ENCODE measurements at places on chromosomes 7 and 10.

GRCh38 chr10:114499116-114499515, 94.8 kb upstream of the AFAP1L2 start:
- no peak for DNase-seq

GRCh38 chr10:132233501-132234085, 46.8 kb downstream of the DPYSL4 start:
- DNase-seq, result no peak

- DNase-seq, result no peak
Measured at GRCh38 chr10:47339759-47340607, 8.2 kb upstream of the RBP3 start.

DNA sequence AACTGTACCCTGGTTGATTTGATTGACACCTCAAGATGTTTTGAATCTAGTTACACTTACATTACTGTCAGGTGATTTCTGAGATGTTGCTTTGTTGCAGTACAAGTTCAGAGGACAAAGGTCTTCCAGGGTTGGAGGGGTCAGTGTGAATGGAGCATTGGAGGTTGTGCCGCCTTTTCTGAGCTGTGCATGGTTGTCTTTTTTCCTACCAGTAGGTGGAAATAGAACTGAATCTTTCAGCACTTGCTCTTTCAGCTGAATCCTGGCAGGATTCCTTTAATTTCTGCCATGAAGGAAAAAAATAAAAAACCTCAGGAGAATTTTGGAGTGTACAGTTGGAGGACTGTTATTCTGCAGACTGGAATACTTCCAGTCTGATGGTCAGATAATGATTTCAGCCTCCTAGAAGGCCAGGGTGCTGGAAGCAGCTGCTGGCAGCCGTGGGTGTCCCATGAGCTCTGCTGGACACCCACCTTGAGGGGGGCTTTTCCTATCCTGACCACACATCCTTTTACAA, 82.7 kb downstream of the PLCE1 start:
- DNase-seq, result no peak

GRCh38 chr10:131430716-131431412, 119.3 kb upstream of the TCERG1L start:
- no peak for DNase-seq

GRCh38 chr10:26015092-26015491, 81.1 kb downstream of the MYO3A start:
- no peak for DNase-seq

GRCh38 chr10:89651916-89652573, 7.0 kb upstream of the PANK1 start:
- DNase-seq, result peak; percentile 30

DNA sequence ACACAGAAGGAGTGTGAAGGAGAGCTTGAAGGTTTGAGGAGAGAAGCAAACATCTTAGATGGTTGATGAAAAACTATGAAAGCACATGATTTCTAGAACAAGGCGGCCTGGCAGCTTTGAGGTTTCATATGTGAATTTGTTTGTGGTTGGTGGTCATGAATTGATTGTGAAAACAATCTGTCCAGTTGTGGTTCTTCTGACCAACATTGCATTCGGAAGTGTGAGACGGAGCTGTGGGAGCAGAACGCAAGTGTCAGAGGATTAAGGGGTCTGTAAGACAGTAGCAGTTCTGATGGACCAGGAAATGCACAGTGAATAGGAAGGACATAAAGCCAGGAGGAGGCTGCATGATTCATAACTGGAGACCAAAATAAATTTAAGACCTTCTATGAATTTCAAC, 594.6 kb downstream of the NXPH1 start:
- DNase-seq, result no peak

- DNase-seq, result no peak
Measured at GRCh38 chr10:12445701-12446334, 96.5 kb downstream of the CAMK1D start.

GRCh38 chr10:110514848-110515247, 17.1 kb downstream of the DUSP5 start:
- DNase-seq, result no peak

DNA sequence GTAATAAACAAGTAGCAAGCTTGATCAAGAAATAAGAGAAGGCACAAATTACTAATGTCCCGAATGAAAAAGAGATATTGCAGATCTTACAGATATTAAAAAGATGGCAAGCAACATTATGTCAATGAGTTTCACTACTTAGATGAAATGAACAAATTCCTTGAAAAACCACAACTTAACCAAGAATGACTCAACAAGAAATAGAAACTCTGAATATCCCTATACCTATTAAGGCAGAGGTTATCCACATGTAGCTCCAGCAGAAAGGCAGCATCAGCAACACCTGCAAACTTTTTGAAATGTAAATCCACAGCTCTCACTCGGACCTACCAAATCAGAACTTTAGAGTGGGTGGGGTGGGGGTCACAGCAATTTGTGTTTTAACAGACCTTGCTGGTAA, 33.6 kb downstream of the PDE1C start:
- no peak for DNase-seq

GRCh38 chr7:54260941-54261371, 281.2 kb upstream of the VSTM2A start:
- DNase-seq, result no peak

GRCh38 chr7:94297397-94297838, 97.3 kb upstream of the COL1A2 start:
- DNase-seq, result no peak

GRCh38 chr7:88072715-88073055, 138.6 kb downstream of the ADAM22 start:
- DNase-seq, result no peak

- DNase-seq, result no peak
Measured at GRCh38 chr10:47260505-47261111, 39.4 kb upstream of the GDF10 start.

GRCh38 chr10:13853854-13854253, 267.1 kb downstream of the PRPF18 start:
- DNase-seq, result no peak

DNA sequence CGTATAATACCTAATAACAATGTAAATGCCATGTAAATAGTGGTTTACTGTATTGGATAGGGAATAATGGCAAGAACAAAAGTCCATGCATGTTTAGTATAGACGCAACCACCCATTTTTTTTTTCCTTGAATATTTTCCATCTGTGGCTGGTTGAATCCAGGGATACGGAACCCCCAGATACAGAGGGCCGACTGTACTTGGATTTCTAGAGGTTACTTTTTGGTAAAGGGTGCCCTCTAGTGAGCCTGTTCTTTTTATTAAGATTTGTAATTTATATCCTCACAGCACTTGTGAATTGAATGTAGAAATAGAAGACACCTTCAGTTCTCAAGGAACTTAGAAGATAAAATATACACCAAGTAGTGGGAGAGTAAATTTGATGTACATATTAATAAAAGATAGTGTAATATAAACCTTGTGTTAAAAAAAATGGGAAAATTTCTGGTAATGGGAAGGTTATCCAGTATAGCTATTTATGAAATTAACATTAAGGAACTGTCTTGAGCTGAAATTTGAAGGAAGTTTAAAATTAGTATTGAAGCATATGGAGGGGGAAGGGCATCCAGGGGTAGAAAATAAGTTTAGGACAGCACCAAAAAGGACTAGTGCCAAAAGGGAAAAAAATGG, 32.0 kb downstream of the EXOC6 start:
- no peak for DNase-seq

- DNase-seq, result no peak
Measured at GRCh38 chr7:116030651-116031276, at the start of gene TFEC. TSS of gene TFEC (minus strand) at chr7:116030763. CDS start at chr7:115984441, 46,322 bp downstream.

- no peak for DNase-seq
Measured at GRCh38 chr10:69847883-69848282, 46.2 kb downstream of the COL13A1 start.

GRCh38 chr7:46589286-46589685, 668.2 kb upstream of the IGFBP3 start:
- no peak for DNase-seq

- DNase-seq, result peak; percentile 39
Measured at GRCh38 chr10:45470098-45471012, 96.3 kb downstream of the ALOX5 start.

- DNase-seq, result no peak
Measured at GRCh38 chr7:28105234-28105633, 75.4 kb downstream of the JAZF1 start.

- no peak for DNase-seq
Measured at GRCh38 chr7:1025743-1026581, 18.4 kb upstream of the GPR146 start.

DNA sequence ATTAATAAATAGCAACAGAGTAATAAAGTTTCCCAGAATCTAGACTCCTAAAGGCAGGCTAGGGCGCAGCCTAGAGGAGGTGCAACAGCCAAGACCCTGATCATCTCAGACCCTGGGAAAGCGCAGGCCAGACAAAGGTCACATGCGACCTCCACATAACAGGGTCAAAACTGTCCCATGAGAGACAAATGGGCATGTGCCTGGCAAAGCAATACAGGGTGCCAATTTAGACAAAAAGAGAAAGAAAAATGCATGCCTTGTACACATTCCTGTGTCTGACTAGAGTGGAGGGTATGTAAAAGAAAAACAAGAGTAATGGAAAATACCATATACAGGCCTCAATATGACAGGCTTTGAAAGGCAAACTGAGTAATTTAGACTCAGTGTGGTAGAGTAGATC, 22.2 kb downstream of the MPP7 start:
- DNase-seq, result no peak

- no peak for DNase-seq
Measured at GRCh38 chr7:135537905-135538304, 19.8 kb upstream of the NUP205 start.

GRCh38 chr10:66835400-66835799, 90.4 kb upstream of the LRRTM3 start:
- DNase-seq, result no peak

- no peak for DNase-seq
Measured at GRCh38 chr10:35446439-35446838, 110.1 kb downstream of the CCNY start.

- DNase-seq, result peak; percentile 70
Measured at GRCh38 chr7:44787041-44787440, 9.4 kb upstream of the PPIA start.

- no peak for DNase-seq
Measured at GRCh38 chr10:89693176-89693575, 8.2 kb upstream of the KIF20B start.

GRCh38 chr10:101441541-101442455, 87.8 kb downstream of the BTRC start:
- peak; percentile 58 for DNase-seq

GRCh38 chr7:149229526-149229925, 9.9 kb upstream of the ZNF212 start:
- DNase-seq, result no peak

- DNase-seq, result no peak
Measured at GRCh38 chr7:54783952-54784351, 24.9 kb upstream of the SEC61G start.

DNA sequence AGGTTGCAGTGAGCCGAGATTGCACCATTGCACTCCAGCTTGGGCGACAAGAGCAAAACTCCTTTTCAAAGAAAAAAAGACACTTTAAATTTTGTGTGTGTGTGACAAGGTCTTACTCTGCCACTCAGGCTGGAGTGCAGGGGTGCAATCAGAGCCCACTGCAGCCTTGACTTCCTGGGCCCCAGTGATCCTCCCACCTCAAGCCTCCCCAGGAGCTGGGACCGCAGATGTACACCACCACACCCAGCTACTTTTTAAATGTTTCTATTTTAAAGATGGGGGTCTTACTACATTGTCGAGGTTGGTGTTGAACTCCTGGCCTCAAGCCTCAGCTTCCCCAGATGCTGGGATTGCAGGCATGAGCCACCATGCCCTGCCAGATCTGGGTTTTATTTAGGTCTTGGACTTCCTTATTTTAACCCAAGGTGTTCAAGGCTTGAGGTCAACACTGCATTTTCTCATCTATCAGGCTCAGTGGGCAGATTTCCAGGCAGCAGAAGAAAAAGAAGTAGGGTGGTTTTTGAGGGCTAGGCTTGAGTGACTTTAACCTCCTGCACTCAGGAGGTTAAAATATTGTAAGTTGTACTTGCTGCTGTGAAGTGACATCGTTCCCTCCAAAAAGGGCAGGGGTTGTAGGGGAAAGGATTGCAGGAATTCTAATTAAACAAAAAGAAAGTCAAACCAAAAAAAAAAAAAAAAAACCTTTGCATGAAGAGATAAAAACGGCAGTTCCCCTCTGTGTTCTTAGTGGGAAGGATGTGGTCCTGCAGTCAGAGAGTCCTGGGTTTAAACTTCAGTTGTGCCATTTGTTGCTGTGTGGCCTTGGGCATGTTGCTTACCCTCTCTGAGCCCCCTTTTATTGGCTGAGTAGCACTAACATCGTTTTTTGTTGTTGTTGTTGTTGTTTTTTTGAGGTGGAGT, 71.5 kb downstream of the CARD11 start:
- peak; percentile 50 for DNase-seq

GRCh38 chr10:13462551-13462950, 66.3 kb downstream of the BEND7 start:
- no peak for DNase-seq

DNA sequence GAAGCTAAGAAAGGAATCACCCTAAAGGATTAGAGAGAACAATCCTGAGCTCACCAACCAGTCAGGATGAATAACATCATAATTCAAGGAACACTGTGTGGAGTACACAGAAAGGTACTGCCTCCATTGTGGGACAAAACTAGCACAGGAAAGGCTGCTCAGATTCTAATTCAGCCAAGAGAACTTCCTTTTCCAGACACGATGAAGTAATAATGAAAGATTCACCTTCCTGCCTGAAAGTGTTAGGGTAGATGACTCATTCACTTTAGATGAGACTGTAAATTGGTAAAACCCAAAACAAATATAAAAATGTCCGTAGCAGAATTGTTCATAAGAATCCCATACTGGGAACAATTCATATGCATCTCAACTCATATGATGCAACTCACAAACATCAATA, 167.2 kb downstream of the CDC14C start:
- DNase-seq, result no peak

GRCh38 chr7:121329191-121330052, 622 bp downstream of the WNT16 start:
- DNase-seq, result peak; percentile 50

- DNase-seq, result no peak
Measured at GRCh38 chr10:124557648-124558338, 96.2 kb downstream of the LHPP start.

All from GM10248 (cell line).